ENCODE measurements at places on chromosomes 4 and X.

DNA sequence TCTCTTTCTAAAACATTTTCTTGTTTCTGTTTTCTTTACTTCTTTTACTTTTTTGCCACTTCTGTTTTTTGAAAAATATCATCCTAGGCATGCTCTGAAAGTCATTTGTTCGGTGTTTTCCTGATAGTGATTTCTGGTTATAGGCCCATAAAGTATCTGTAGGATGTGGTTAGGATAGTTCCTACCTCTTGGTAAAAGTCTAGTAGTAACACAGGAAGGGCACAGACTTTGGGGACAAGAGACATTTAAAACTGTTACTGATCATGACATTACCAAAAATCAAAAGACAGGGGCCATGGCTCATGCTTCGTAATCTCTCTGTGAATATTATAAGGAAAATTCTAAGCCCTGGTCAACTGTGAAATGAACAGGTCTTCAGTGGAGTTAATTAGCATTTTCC, 44.8 kb downstream of the FHL1 start:
- no peak for DNase-seq

- no peak for DNase-seq
Measured at GRCh38 chr4:94852616-94853015, 94.9 kb downstream of the BMPR1B start.

DNA sequence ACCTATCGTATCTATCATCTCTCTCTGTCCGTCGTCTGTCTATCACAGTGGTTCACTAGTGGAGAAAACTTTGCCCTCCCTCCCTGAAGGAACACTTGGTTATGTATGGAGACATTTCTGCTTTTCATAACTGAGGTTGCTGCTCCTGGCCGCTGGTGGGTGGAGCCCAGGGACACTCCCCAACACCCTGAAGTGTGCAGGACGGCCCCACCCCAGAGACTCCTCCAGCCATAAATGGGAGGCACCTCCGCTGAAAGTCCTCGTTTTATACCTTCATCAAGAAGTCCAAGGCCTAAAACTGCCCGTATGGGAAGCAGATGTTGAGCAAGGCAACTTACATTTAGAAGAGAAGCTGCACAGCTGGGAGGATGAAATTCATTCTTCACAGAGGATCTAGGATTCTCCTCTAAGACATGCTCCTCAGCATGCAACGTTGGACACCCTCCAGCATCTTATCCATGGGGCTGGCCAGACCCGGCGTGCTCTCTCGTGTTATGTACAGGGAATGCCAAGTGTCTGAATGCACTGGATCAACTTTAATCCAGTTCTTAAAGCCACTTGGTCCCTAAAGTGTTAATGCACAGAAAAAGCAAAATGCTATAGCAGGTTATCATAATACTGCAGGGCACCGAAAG, 43.5 kb downstream of the PRKX start:
- no peak for DNase-seq

- DNase-seq: no peak
Measured at GRCh38 chr4:40394236-40394635, 59.1 kb downstream of the CHRNA9 start.

- DNase-seq: no peak
Measured at GRCh38 chr4:166277853-166278252, 404.8 kb downstream of the TLL1 start.

GRCh38 chr4:100540131-100540530, 22.3 kb upstream of the EMCN start:
- no peak for DNase-seq

All from Panc1 (cell line).